ENCODE measurements at places on chromosomes 13 and 19.

- DNase-seq: no peak
These were observed 43.2 kb downstream of the FLT3 start for GRCh38 chr13:28056970-28057712.

GRCh38 chr19:33416307-33417215, 43.1 kb downstream of the CEBPG start:
- peak; percentile 90 for DNase-seq

DNA sequence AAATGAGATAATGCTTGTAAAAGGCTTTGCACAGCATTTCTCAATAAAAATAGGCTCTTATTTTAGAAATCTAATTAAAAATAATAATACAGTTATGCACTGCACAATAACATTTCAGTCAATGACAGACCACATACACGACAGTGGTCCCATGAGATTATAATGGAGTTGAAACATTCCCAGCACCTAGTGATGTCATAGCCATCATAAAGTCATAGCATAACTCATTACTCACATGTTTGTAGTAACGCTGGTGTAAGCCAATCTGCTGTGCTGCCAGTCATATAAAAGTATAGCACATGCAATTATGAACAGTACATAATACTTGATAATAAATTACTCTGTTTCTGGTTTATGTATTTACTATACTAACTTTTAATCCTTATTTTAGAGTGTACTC, 12.7 kb upstream of the SERPINE3 start:
- no peak for DNase-seq

GRCh38 chr13:97360610-97361009, 73.4 kb upstream of the RAP2A start:
- no peak for DNase-seq

GRCh38 chr19:2055931-2056836, 5.1 kb upstream of the MKNK2 start:
- peak; percentile 50 for DNase-seq

GRCh38 chr13:96822895-96823294, 171.4 kb downstream of the OXGR1 start:
- DNase-seq: peak; percentile 70

- DNase-seq: no peak
These were observed 11.4 kb upstream of the LTBP4 start for GRCh38 chr19:40589591-40590429.

GRCh38 chr13:27028683-27029480, 142.7 kb downstream of the USP12 start:
- no peak for DNase-seq

DNA sequence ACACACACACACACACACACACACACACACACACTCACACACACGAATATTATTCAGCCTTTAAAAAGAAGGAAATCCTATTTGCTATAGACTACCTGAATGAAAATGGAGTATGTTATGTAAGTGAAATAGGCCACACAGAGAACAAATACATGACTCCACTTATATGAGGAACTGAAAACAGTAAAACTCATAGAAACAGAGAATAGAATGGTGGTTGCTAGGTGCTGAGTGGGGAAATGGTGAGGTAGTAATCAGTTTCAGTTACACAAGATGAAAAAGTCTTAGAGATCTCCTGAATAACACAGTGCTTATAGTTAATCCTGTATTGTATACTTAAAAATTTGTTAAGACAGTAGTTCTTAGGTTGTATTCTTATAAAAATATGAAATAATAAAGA, 8.2 kb downstream of the ZNF677 start:
- no peak for DNase-seq

GRCh38 chr19:19421299-19421696, 15.8 kb downstream of the GATAD2A start:
- DNase-seq: no peak

DNA sequence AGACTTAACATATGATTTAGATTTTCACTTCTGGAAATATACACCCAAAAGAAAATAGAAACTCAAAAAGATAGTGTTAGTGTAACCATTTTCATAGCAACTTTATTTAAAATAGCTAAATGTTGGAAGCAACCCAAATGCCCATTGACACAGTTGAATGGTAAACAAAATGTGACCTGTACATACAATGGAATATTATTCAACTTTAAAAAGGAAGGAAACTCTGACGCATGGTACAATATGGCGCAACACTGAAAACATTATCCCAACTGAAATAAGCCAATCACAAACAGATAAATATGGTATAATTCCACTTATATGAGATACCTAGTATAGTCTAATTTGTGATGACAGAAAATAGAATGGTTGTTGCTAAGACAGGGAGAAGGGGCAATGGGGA, 1456.1 kb upstream of the MIR17HG start:
- DNase-seq: no peak

DNA sequence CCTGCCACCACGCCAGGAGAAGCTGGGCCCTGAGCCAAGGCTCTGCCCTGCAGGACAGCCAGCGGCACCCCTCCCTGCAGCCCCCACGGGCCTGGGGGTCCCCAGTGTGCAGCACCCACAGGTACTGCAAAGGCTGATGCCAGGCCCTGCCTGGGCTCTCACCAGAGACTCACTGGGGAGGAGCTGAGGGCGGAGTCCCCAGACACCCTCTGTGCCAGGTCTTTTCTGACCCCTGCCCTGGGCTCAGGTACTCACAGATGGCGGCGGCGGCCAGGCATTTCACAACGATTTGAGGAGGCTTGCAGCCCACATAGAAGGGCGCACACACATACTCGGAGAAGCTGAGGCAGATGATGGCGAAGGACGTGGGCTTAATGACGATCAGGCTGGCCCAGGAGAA, 5.7 kb downstream of the SLC7A9 start:
- DNase-seq: no peak

GRCh38 chr19:20315543-20315942, 148.5 kb downstream of the ZNF486 start:
- no peak for DNase-seq

- no peak for DNase-seq
These were observed 11.1 kb downstream of the NDUFB7 start for GRCh38 chr19:14560776-14561108.

Data from GM23338 (cell line).